ENCODE measurements at places on chromosomes 6 and 20.

DNA sequence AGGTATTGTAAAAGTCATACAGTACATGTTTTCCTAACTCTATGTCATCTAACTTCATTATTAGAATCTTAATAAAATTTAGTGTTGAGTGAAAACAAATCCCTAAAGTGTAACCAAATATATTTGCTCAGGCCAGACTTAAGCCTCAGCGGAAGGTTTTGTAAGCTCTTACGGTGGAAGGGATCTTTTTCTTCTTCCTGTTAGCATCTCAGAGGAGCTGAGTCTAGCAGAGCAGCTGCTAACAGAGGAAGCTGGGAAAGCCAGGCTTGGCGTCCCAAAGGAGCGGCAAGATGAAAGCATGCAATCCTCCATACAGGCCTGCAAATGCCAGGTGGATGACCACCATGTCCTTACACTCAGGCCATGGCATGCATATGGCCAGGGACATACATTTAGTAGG is 72.4 kb downstream of the ADTRP start:
- DNase-seq = no peak

GRCh38 chr20:48583171-48583570 is 244.6 kb downstream of the PREX1 start:
- DNase-seq = no peak

- peak; percentile 26 for DNase-seq
These were observed 37.4 kb downstream of the IL22RA2 start for GRCh38 chr6:137136065-137136464.

DNA sequence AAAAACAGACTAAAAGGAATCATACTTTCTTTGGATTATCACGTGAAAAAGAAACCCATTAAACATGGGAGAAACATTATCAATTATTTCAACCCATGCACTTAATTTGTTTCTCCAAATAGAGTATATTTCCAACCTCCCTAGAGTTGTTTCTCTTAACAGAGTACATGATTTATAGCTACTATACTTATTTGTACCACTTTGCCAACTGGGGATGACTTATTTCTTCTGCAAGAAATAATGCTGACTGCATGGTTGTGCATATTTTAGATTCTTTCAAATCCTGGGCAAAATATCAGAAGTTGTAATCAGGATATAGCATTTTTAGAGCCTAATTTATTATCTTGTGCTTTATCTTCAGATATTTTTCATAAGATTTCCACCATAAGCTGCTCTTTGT is 629.1 kb upstream of the EYS start:
- DNase-seq = no peak

DNA sequence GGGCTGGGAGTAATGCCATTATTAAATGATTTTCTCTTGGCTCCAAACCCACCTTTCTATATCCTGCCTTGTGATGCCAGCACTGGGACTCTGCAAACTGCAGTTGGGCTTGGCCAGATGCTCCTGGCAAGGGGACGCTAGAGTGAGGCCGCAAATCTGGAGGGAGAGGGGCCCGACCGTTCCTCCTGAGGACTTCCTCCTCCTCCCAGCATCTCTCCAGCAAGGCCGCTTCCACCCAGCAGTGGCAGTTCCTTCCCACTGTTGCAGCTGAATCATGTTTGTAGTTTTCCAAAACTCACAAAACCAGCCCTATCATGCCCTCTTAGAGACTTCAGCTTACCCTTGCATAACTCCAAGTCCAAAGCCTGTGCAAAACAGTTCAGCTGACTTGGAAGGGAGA is 244.4 kb downstream of the FOXA2 start:
- no peak for DNase-seq

- peak; percentile 21 for DNase-seq
These were observed 25.9 kb downstream of the PPARD start for GRCh38 chr6:35368038-35368887.

- no peak for DNase-seq
These were observed 196.2 kb downstream of the PAX1 start for GRCh38 chr20:21901470-21902275.

DNA sequence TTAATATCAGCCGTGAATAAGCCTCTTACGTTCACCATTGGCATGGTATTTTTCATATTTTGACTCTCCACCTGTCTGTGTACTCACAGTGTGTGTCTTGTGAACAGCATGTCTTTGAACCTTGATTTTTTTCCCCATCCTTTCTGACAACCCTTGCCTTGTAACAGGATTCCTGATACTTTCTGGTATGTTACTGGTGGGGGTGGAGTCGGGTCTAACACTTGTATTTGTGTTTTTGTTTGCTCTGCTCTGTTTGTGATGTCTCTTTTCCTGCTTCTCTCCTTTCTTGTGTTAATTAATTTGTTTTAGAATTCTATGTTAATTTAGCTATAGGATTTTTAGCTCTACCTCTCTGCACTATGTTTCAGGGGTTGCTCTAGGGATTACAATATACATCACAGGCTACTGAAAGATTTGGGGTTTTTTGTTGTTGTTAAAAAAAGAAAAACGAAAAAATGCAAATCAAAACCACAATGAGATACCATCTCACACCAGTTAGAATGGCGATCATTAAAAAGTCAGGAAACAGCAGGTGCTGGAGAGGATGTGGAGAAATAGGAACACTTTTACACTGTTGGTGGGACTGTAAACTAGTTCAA is 245.1 kb downstream of the CDH4 start:
- no peak for DNase-seq

- DNase-seq = no peak
These were observed 9.9 kb upstream of the ULBP3 start for GRCh38 chr6:150078788-150079187.

GRCh38 chr20:59007665-59008511 is 834 bp upstream of the CTSZ start:
- DNase-seq = peak; percentile 27

- DNase-seq = no peak
These were observed 14.8 kb upstream of the EXOC2 start for GRCh38 chr6:707576-708236.

DNA sequence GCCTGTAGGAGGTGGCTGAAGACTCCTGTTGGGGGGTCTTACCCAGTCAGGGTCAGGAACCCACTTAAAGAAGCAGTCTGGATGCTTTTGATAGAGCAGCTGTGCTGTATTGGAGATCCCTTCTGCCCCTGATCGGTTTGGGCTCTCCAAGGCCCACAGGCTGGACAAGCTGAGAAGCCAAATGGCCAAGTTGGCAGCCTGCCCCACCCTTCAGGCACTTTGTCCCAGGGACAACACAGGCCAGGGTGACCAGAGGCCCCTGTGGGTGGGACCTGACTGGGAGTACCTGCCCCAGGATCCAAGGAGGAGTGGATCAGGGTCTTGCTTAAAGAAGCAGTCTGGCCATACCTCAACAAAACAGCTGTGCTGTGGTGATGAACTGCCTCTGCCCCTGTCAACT is 48.4 kb downstream of the ZC2HC1B start:
- no peak for DNase-seq

DNA sequence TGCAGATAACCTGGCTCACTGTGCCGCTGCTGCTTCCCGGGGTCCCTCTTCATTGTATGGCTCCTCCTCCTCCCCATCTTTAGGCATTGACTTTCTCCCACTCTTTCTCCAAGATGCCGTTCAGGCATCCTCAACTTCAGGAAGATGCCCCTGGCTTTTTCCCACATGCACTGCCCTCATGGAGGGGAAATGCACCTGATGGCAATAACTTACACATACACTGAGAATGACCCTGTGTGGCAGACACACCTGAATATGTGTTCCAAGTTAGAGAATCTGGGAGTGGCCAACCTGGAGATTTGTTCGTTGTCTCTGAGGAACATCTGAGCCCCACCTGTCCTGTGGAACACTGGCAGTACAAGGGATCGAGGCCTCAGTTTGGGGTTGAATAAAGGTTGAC is 273.9 kb upstream of the CHD6 start:
- DNase-seq = no peak

- DNase-seq = no peak
These were observed 422.6 kb downstream of the QKI start for GRCh38 chr6:163836876-163837690.

GRCh38 chr6:20802596-20802995 is 268.3 kb downstream of the CDKAL1 start:
- DNase-seq = no peak

- DNase-seq = no peak
These were observed 1107.1 kb upstream of the EYS start for GRCh38 chr6:66814156-66814555.

DNA sequence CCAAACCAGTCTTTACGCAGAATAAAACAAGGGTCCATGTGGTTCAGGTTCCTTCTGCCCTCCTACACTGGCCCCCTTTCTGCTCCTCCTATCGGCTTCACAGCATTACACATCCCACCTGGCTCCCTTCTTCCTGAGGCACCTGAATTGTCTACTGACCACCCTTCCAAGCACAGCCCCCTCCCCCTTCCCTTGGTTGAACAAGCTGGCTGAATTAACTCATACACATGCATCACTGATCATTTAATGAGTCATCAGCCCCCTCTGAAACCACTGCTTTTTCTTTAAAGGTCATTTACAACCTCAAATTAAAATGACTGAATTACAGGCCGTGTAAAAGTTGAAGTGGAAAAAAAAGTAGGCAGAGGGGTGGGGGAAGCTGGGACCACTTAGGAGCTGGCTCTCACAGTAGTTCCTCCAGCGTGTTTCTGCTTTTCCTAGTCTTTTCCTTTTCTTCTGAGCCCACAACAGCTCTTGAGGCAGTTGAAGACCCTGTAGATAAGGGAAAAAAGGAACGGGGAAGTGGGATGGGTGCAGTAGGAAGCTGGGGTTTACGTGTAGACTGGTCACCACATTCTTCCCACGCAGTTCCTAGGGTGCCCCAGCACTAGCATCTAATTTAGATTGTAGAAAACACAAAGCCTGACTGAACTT is 67.6 kb downstream of the FYN start:
- peak; percentile 46 for DNase-seq

GRCh38 chr20:53795170-53795569 is 201.5 kb upstream of the ZNF217 start:
- DNase-seq = no peak

DNA sequence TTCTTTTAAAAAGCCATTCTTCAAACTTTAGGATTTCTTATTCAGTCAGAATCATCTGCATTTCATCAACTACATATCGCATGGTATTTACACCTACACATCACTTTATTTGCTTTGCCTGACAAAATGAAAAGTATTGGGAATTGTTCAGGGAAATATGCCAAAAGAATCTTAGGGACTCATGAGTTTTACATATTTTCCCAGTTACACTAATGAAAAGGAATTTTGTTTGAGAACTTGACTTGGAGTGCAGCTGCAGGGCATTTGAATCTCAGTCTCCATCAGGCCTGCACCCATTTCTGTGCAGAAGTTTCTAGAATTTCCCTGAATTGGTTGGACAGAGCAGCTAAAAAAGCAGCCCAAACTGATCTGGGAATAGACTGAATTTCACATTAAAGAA is 65.3 kb downstream of the MTHFD1L start:
- no peak for DNase-seq

- DNase-seq = no peak
These were observed 177.0 kb downstream of the FOXC1 start for GRCh38 chr6:1786455-1787453.

DNA sequence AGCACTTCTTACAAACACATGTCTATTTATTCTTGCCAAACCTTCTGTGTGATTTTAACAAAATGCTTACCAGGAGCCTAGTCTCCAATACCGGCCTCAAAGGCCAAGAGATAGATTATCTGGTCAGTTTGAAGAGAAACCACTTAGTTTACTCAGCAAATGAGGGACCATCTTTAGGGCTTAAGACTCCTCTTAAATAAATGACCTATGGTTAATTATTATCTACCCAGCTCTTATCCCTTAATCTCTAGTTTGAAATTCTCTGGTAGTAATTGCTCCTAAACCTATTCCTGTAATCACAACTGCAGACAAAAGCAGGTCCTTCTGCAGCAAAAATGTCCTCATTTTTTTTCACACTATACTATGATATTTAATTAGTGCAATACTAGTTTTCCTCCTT is 301.8 kb downstream of the KIF16B start:
- no peak for DNase-seq

DNA sequence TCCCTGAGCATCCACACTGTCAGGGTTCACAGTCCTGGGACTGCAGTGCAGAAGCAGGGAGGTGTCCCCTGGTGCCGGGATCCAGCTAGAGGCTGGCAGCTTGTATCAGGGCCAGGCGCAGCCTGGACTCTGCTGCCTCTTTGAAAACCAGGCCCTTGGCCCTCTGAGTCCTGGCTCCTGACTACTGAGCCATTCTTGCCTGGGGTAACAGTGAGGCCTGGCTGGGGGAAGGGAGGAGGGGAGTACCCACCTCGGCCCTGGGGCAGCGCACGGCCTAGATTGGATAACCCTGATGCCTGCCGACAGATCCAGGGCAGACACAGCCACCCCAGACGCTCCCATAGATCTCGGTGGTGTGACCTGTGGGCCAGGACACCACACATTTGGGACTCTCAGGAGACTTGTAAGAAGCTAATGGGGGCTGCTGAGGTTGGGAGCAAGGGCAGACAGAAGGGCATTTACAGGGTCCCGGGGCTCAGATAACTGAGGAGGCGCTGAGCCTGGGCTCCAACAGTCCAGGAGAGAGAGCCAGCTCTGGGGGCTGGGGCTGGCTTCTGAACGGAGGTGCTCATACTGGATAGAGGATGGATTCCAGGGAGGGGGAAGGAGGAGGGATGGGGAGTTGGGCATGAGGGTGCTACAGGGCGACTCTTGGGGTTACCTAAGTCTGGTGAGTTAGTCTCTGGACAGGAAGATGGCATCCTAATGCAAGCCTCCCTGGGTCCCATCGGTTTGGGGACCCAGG is 30.5 kb downstream of the SPDEF start:
- no peak for DNase-seq

- DNase-seq = no peak
These were observed 95.1 kb downstream of the TIAM2 start for GRCh38 chr6:155090166-155090565.

DNA sequence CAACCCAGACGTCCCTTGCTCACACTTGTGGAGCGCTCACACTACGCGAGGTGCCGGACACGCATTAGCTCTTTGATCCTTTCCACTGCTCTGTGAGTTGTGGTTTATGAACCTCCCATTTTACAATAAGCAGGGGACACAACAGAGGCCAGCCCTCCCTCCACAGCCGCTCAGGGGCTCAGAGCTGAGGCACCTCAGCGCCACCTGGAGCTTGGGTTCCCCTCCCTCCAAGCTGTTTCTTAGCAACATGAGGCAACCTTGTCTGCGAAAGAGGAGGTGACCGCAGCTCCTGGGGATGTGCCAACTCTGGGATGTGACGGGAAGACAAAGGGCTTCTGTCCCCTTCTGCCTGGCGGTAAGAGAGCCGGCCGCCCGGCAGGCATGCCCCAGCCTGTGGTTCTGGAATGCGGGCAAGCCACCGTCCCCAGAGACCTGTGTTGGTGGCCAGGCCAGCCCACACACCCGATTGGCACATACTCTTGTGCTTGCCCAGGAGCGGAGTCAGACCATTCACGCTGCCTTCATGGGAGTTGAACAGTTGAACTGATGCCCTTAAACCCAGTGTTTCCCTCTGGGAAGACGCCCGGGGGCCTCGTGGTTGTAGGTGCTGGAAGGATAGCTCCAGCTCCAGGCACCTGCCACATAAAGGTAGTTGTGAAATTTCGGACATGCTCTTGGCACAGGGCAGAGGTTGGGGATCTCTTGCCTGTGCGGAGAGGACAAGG is 44.5 kb downstream of the RBM38 start:
- peak; percentile 46 for DNase-seq

DNA sequence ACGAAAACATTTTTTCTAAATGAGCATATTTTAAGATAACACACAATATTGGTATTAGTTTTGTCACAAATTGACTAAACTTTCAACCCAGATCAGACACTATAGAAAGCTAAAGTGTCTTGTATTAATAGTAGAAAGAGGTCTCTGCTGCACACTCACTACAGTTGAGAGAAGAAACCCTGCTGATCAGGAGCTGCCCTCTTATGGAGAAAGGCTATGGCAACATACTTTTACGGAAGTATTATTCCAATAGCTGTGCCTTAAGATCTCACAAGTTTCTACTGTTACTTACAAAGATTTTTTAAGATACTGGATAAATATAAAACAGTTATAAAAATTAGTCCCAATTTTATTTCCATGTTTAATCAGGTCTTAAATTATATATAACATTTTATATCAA is 155.7 kb downstream of the RIMS1 start:
- no peak for DNase-seq

All from CD4-positive, alpha-beta T cell treated with Interleukin-10 for 1 hour (primary cell).